Amygdala (tissue), 56 donors: ENCODE measurements at places on chromosomes 4 and X.

DNA sequence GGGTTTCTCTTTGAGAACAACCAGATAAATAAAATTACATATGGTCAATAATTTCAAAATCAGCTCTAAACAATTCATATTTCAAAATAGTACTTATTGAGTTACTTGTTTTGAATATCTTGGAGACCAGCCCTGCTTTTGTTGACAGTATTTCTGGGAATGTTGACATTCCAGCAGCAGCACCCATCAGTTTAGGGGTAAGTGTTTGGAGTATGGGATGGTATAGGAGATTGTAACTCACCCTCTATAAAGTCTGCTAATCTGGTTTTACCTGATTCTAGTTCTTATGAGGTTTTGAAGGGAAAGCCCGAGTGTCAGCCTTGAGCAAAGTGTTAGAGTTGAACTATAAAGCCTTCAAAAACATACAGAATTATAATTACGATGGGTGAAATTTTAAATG is 139.2 kb upstream of the ANKRD50 start:
- no peak for DNase-seq

- DNase-seq, result no peak
Observed at GRCh38 chr4:15832523-15833451, 54.7 kb downstream of the CD38 start.

- DNase-seq, result no peak
Observed at GRCh38 chr4:112185334-112185733, 40.1 kb downstream of the FAM241A start.

- no peak for DNase-seq
Observed at GRCh38 chr4:48375651-48376304, 34.4 kb downstream of the SLAIN2 start.

- DNase-seq, result no peak
Observed at GRCh38 chr4:174870311-174870710, 41.3 kb upstream of the GLRA3 start.

DNA sequence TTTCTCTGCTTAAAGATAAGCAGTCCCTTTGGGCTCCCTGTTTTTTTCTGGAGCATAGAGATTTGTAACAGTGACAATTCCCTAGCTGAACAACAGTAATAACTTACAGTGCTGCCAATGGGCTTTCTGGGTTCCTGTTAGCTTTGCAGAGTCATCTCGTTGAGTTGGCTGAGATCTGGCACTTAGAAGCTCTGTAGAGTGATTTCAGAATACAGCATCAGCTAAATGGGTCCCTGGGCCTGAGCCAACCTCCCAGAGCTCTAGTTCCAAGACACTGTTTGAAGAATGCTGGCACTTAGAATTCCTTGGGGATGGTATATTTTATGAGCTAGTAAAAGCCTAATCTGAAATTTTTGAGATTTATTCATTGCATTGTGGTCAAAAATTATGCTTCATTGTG is 43.5 kb upstream of the SERTM2 start:
- no peak for DNase-seq

- no peak for DNase-seq
Observed at GRCh38 chr4:172868271-172868670, 300.3 kb upstream of the GALNT7 start.

DNA sequence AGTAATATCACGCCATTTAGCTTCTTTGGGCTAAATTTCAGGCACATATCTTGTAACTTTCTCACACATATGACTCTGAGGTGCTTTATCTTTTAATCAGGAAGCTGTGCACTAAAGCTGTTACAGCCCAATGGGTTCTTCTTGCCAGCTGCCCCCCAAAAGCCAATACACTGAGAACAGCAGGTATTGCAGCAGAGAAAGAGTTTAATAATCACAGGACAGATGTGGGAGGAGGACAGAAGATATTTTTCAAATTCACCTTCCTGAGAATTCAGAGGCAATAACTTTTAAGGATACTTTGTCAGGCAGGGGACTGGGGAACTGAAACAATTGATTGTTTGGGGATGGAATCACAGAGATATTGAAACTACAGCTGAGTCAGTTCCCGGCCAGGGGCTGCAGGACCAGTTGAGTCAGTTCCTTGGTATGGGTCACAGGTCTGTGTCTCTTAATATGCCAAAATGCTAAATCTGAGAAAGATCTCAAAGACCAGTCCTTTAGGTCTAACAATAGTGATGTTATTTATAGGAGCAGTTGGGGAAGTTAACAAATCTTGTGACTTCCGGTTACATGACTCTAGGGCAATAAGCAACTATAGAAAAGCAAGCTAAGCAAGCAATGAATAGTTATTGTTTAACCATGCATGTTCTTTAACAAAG is 28.1 kb downstream of the DDIT4L start:
- no peak for DNase-seq

- no peak for DNase-seq
Observed at GRCh38 chr4:147233-147632, 22.9 kb downstream of the ZNF718 start.

DNA sequence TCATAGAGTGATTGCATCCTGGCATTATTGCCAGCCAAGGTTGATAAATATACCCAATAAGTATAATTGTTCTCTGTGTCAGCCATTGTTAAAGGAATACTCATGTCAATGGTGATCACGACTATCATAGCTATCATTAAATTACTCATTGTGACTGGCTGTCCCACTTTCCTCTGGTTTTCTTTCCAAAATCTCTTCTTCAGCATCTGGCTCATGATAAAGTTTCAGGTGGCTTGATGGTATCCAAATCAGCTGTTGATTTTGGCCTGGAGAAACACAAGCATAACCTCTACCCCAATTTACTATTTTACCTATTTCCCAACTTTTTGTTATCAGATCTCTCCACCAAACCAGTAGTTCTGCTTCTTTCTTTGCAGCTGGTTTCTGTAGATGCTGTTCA is 67.1 kb upstream of the SPIN2A start:
- DNase-seq, result no peak

- no peak for DNase-seq
Observed at GRCh38 chr4:152946446-152946845, 10.3 kb downstream of the FHDC1 start.
